ENCODE measurements at places on chromosomes 3 and 15.

DNA sequence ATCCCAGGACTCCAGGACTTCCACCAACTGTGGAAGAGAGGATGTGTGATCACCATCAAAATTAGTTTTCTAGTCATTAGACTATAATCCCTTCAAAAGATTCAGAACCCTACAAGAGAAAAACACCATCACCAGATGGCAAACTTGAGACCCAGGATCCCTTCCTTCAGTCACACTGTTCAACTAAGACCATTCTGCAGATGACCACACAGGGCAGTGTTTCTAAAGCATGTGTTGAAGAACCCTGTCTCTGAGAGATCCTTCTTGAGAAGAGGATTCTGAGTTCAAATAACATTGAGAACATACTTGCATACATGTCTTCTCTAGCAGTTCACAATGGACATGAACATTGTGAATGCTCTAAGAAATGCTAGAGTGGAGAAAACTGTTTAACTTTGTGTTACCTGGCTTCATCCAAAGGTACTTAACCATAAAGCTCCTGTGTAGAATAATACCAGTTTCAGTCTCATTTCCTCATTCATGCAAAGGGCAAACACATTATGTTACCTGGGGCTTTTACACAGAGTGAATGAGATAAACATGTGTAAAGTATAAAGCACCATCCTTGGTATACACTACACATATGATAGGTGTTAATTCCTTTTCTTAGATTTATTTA is 2.4 kb upstream of the ADGRG7 start:
- DNase-seq: no peak

- DNase-seq: no peak
Observed at GRCh38 chr15:45867281-45867680, 232.5 kb downstream of the SQOR start.

- DNase-seq: no peak
Observed at GRCh38 chr3:106247902-106248684, 379.3 kb upstream of the CBLB start.

DNA sequence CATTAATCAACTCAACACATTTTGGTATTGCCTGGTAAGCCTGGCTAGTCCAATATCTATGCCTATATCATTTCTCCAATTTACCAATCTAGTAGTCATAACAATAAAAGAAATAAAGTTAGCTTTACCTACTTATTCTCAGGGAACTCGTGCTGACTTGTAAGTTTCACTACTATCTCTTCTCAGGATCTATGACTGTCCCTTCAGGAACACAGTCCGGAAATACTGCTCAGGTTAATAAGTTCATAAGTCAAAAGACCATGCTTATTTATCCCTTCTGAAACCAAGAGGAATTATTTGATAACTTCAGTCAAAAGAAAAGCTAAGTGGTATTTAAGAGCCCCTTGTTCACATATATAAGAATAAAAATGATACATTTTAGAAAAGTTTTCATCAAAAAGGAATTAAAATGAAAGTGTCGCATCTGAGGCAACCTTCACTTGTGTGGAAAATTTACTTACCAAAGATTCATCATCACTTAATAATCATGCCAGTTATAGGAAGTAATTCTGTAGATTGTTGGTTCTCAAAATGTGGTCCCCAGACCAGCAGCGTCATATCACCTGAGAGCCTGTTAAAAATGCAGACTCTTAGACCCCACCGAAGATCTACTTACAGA is 15.5 kb upstream of the THRB start:
- DNase-seq: no peak

DNA sequence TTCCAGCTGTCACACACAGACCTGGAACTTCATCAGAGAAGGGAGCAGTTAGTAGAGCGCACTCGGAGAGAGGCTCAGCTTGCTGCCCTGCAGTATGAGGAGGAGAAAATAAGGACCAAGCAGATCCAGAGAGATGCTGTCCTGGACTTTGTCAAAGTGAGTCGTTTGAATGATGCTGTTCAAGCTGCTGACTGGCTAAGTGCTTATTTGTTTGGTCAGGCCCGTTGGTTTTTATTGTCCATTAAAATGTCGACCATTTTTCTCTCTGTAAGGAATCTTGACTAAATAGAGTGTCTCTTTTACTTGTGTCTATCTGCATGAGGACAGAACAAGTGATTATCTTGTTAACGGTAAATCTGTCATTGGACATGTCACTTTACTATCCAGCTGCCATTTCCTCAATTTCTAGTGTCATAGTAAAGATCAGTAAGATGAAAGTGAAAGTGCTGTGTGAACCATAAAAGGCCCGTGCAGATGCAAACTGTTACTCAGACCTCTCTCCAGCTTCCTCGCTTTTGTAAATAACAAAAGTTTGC is 56.9 kb downstream of the LRCH3 start:
- no peak for DNase-seq

DNA sequence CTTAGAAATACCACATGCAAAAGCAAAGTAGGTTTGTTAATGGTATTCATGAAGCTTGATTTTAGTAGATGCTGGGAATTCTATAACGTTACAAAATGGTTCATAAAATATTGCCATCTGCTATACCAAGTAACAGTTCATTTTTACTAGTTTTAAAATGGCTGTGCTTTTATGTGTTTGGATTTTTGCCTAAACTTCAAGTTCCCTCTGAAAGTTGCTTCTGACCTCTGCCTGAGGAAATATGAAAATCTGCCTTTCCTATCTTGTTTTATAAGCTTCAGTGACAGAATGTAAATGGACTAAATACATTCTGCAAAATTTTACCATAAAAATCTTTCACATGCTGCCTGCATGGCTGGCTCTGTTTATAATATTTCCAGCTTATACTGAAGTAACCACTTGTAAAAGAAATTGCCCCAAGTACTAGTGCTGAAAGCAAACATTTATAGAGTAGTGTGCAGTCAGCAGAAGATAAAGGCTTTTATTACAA is 560.7 kb upstream of the ROBO2 start:
- DNase-seq: no peak
